ENCODE measurements at places on chromosomes 2 and 18.

GRCh38 chr2:8682719-8683667, 1.1 kb downstream of the ID2 start:
- DNase-seq: peak; percentile 54

GRCh38 chr18:35953688-35954087, 18.8 kb upstream of the RMP24 start:
- DNase-seq: no peak

- DNase-seq: peak; percentile 61
Measured at GRCh38 chr2:36452260-36452659, 96.7 kb downstream of the CRIM1 start.

- DNase-seq: no peak
Measured at GRCh38 chr2:17162713-17163112, 355.5 kb downstream of the RAD51AP2 start.

DNA sequence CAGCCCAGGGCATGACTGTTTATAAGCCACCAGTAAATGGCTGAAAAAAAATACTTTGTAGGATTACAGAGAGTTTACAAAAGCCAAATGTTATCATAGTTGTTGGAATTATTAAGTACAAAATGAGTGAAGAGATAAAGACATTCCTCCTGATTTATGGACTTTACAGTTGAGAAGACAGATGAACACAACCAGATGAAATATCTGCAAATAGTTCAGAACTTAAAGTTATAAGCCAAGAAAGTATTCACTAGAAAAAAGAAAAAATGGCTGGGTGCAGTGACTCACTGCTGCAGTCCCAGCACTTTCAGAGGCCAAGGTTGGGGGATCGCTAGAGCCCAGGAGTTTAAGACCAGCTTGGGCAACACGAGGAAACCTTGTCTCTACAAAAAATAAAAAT, 11.2 kb downstream of the PMAIP1 start:
- DNase-seq: peak; percentile 57

GRCh38 chr2:109591206-109591605, 22.6 kb downstream of the SEPTIN10 start:
- no peak for DNase-seq

DNA sequence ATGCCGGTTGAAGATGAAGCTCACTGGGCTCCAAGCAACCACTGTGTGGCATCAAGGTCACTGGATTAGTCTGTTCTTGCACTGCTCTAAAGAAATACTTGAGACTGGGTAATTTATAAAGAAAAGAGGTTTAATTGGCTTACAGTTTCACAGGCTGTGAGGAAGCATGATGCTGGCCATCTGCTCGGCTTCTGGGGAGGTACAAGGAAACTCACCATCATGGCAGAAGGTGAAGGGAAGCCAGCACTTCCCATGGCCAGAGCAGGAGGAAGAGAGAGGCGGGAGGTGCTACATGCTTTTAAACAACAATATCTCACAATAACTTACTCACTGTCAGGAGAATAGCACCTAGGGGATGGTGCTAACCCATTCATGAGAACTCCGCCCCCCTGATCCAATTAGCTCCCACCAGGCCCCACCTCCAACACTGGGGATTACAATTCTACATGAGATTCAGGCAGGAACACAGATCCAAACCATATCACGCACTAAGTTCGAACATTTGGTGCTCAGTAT, 109.7 kb upstream of the MGAT5 start:
- DNase-seq: no peak

DNA sequence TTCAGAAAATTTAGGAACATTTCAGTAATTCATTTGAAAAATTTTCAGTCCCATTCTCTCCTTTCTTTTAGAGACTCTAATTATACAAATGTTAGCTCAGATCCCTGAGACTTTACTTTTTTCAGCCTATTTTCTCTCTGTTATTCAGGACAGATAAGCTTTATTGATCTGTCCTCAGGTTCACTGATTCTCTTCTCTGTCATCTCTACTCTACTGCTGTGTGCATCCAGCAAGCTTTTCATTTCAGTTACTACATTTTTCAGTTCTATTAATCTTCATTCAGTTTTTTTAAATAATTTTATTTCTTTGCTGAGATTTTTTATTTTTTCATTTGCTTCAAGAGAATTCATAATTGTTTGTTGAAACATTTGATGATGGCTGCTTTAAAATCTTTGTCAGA, 22.1 kb upstream of the PIK3C3 start:
- DNase-seq: no peak

- DNase-seq: peak; percentile 86
Measured at GRCh38 chr2:238143239-238143951, 4.9 kb downstream of the KLHL30 start.

DNA sequence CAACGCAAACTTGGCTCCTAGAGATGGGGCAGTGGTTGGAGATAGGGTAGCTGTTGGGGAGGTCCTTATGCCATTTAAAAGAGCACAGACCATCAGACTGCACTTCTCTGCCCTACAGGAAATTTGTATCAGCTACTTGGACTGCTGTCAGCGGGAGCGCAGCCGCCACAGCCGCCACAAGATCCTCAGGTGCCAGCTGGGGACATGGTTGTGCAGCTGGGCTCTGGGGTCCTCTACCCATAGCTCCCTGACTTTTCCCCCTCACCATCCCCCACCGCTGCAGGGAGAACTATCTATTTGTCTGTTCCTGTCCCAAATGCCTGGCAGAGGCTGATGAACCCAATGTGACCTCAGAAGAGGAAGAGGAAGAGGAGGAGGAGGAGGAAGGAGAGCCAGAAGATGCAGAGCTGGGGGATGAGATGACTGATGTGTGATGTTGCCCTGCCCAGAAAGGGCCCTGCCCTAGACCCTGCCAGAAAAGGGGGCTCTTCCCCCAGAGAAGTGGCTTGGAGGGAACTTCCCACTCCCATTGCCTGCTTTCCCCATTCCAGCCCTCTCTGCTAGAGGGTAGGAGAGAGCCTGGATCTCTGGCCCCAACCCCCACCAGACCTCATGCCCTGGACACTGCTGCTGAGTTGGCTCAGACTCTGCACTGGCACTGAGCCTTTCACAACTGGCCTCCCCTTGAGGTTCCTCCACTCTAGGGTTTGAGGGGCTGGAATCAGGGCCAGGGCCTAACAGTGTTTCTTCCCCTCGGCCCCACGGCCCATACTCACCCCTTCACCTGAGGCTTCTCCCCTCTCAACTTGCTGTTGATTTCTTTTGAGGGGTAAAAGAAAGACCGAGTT, 7.3 kb downstream of the PRADC1 start:
- DNase-seq: no peak

GRCh38 chr18:35770376-35771014, 189.0 kb downstream of the GALNT1 start:
- DNase-seq: no peak

DNA sequence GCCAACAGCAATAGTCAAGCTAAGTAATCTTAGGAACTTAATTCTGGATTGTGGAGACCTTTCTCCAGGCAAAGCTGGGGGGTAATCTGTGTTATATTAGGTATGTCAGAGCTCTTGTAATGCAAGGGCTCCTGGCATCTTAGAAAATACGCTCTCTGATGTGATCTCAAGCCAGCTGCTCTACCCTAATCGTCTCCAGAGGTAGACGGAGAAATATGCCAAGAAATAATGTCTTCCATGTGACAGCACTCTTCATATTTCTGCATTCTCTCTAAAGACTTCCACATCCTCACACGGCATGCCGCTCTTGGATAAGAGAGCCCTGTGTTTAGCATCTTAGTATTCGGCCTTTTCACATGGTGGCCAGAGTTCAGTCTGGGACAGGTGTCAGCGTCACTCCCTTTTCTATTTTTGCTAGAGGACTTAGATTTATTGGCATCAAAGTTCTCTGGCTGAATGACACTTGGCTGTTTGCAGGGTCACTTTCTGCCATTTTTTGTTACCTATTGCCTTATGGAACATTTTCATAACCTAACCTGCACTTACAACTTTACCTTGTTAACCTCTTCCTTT, 25.2 kb downstream of the CAPN13 start:
- DNase-seq: no peak

DNA sequence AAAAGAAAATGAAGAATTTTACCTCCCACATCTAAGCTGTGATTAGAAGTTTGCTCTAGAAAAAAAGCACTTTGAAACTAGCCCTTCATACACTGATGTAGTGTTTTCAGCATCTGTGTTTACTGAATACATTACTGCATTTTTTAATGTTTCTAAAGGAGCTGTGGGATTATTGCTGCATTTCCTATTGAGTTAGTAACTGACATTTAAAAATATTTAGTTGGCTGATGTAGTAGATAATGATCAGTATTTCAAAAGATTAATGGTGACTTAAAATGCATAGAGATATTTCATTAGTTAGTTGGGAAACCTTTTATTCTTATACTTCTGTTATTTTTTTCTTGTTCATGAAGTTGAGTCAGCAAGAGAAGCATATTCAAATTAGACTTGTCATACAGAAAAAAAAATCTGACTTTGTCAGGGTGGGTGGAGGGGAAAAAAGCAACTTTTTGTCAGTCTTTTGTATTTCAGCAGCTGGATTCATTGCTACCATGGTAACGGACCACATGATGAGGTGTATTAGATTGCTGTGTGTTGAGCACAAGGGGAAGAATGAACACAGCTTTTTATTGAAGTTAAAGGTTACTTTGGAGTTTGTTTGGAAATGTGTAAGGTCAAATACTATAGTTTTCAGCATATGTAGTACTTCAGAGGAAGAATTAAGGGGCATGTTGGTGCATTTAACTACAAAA, at the start of gene DTNA:
DTNA (plus strand) TSS at position 549 of the 692 bp plus-strand sequence. CDS start 45,679 bp downstream, outside the sequence.
- peak; percentile 83 for DNase-seq

GRCh38 chr2:32680942-32681341, 53.1 kb downstream of the TTC27 start:
- DNase-seq: no peak

- no peak for DNase-seq
Measured at GRCh38 chr2:124320051-124320688, 295.1 kb downstream of the CNTNAP5 start.

DNA sequence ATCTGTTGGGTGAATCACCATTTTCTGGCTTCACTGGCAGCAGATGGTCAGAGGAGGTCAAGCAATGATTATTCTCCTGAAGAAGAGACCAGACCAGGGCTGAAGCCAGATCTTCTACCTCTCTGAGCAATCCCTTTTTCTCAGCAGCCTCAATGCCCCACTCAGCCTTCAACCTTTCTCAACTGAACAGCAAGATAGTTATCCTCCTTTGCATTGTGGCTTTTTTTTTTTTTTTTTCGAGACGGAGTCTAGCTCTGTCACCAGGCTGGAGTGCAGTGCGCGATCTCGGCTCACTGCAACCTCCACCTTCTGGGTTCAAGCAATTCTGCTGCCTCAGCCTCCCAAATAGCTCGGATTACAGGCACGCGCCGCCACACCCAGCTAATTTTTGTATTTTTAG, 50.5 kb downstream of the ZFP36L2 start:
- no peak for DNase-seq

GRCh38 chr2:120236316-120236715, 13.1 kb upstream of the TMEM185B start:
- DNase-seq: no peak

GRCh38 chr18:9971313-9971920, 57.6 kb downstream of the VAPA start:
- DNase-seq: peak; percentile 74

DNA sequence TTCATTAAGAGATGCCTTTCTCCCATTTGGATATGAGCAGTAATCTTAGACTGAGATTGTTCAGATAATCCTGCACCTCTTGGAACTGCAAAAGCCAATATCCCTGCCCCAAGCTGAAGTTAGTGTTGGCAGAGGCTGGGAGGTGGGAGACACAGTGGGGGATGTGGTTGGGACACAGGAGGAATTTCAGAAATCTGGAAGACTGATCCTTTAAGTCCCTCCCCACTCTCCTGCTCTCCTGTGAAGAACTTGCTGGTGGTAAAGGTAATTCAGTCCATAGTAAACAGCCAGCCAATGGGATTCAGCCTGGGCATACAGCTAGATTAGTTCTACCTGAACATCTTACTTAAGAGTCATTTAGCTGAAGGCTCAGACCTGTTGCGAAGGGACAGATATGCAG, 50.0 kb upstream of the TMEM178A start:
- no peak for DNase-seq

DNA sequence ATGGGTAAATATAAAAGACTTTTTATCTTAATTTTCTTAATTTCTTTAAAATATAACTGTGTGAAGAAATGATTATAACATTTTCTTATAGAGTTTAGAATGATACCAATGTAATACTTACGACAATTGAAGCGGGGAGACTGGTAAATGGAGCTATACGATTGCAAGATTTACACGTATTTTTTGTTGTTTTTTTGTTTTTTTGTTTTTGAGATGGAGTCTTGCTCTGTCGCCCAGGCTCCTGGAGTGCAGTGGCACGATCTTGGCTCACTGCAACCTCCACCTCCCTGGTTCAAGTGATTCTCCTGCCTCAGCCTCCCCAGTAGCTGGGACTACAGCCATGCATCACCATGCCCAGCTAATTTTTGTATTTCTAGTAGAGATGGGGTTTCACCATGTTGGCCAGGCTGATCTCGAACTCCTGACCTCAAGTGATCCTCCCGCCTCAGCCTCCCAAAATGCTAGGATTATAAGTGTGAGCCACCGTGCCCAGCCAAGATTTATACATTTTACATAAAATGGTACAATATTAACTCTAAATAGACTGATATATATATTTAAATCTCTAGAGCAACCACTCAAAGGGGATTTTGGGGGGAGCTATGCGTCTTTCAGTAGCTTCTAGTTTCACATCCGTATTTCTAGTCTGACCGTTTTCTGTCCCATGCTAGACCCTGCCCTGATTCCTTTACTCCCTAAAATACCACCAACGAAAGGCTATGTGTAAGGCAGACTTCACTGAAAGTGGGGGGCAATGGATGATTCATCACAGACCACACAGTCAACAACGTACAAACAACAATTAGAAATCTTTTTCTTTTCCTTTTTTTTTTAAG, 28.2 kb upstream of the ATG16L1 start:
- DNase-seq: no peak

- no peak for DNase-seq
Measured at GRCh38 chr2:238493880-238494572, 67.3 kb downstream of the ASB1 start.

DNA sequence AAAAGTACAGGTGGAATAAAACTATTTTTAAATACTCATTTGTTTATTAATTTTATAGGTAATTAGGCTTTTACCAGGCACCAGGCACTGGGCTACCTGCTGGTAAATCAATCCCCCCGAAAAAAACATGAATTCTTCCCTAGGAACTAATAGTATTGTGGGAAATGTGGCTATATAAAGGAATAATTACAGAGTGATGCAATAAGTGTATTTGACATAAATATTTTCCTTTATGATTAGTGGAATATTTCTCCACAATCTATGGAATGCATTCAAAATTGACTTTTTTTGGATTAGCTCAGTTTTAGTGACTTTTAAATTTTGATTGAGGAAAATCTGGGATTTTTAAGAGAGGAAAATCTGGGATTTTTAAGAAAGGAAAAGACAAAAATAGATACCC, 109.7 kb upstream of the BZW1 start:
- DNase-seq: no peak

- no peak for DNase-seq
Measured at GRCh38 chr2:223526106-223526505, 76.1 kb downstream of the SCG2 start.

Data from EL (cell line).